Vagina (tissue), 2 donors: ENCODE measurements at places on chromosomes 1 and 21.

GRCh38 chr1:52667290-52667689 lies 30.9 kb downstream of the COA7 start:
- no peak for DNase-seq

GRCh38 chr1:8448911-8449661 lies 131.2 kb downstream of the SLC45A1 start:
- DNase-seq = no peak

GRCh38 chr1:5164158-5164557 lies 509.7 kb downstream of the AJAP1 start:
- no peak for DNase-seq

GRCh38 chr1:225848030-225848955 lies 33.9 kb downstream of the TMEM63A start:
- DNase-seq = no peak

DNA sequence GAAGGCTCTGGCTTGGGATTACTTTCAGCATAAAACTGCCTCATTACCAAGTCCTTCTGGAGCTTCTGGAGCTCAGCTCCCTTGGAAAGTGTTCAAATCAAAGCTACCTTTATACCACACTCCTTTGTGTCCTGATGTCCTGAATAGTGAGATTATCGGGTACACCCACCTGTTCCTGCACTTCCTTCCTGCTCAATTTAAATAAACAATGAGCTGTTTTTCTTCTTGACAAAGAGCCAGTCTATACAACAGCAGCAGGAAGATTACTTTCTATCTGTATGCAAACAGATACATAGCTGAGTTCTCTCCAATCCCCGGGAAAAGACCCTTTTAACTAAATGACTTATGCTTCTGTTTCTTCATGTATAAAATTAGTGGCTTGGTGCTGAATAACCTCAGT lies 258.0 kb upstream of the FMN2 start:
- DNase-seq = no peak

GRCh38 chr21:44024887-44025353 lies 12.8 kb downstream of the TRAPPC10 start:
- no peak for DNase-seq

GRCh38 chr1:195604287-195604686 lies 1004.0 kb downstream of the KCNT2 start:
- DNase-seq = no peak
